PC-9 (cell line): ENCODE measurements at places on chromosomes 5 and 9. TPM values are rescaled to one million over a fixed set of nuclear protein-coding genes. Genes with fewer than 3 reads are reported as not detected.

- H3K4me3 ChIP-seq = no peak overlapping the region
- no peaks in the 10 kb centered on the region for H3K27me3 ChIP-seq
These were observed 30.1 kb downstream of the ITGA1 start for GRCh38 chr5:52817818-52818217.

DNA sequence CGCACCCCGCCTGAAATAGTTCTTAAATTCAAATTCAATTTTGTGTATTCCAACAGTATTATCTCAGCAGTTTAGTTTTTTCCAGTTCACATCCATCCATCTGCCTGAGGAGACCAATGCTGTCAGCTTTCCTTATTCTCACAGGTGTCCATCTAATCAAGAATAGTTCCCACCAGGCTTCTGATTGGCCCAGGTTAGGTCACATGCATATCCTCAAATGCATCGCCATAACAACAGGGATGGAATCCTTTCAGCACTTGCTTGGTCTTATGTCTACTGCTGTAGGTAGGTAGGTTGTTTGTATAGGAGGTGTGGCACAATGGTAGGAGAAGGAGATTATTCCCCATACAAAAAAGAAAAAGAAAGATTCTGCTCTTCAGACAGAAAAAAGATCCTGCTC, 91.2 kb downstream of the UBE2R2 start:
- no peaks in the 10 kb centered on the region for H3K27me3 ChIP-seq
- no peak overlapping the region for H3K4me3 ChIP-seq
- no peak overlapping the region for H3K27ac ChIP-seq
- no peak for DNase-seq
- H3K36me3 ChIP-seq = no peaks in the 10 kb centered on the region

GRCh38 chr5:179438011-179438441, 92.8 kb upstream of the ADAMTS2 start:
- H3K36me3 ChIP-seq = no peaks in the 10 kb centered on the region
- H3K4me3 ChIP-seq = no peak overlapping the region
- H3K27me3 ChIP-seq = peaks cover 85% of the 10 kb centered on the region
- H3K4me1 ChIP-seq = no peaks in the 10 kb centered on the region

GRCh38 chr5:171162596-171162995, 146.5 kb upstream of the TLX3 start:
- H3K36me3 ChIP-seq = no peaks in the 10 kb centered on the region
- DNase-seq = no peak
- H3K27me3 ChIP-seq = no peaks in the 10 kb centered on the region
- no peak overlapping the region for H3K4me3 ChIP-seq

GRCh38 chr9:135479469-135480052, at the start of gene PPP1R26:
Gene PPP1R26, plus strand, starts transcription at chr9:135479782. Its CDS starts 4,729 bp downstream, at chr9:135484511.
- H3K4me1 ChIP-seq = peaks cover 31% of the 10 kb centered on the region
- H3K4me3 ChIP-seq = peak within 1 kb of the TSS; percentile 92
- peak within 1 kb of the TSS; percentile 45 for H3K27ac ChIP-seq
- H3K27me3 ChIP-seq = no peaks in the 10 kb centered on the region
- DNase-seq = peak; percentile 67
- no peaks in the 10 kb centered on the region for H3K36me3 ChIP-seq

- no peaks in the 10 kb centered on the region for H3K36me3 ChIP-seq
- H3K27me3 ChIP-seq = no peaks in the 10 kb centered on the region
- no peak overlapping the region for H3K4me3 ChIP-seq
These were observed 354.2 kb downstream of the ARL15 start for GRCh38 chr5:53956196-53956595.

Gene NUP188
- 59.7 and 90.0 TPM in 2 replicates for total RNA-seq

GRCh38 chr9:132873403-132873802, 4.7 kb downstream of the AK8 start:
- no peaks in the 10 kb centered on the region for H3K27me3 ChIP-seq
- H3K4me3 ChIP-seq = no peak overlapping the region
- H3K4me1 ChIP-seq = 0 out of 2 replicates have a peak, but pooled peaks cover 4% of the 10 kb centered on the region
- no peak for DNase-seq
- no peaks in the 10 kb centered on the region for H3K36me3 ChIP-seq

GRCh38 chr9:6218099-6218502, 2.5 kb downstream of the IL33 start:
- no peaks in the 10 kb centered on the region for H3K27me3 ChIP-seq
- H3K36me3 ChIP-seq = no peaks in the 10 kb centered on the region
- H3K4me1 ChIP-seq = peaks cover 6% of the 10 kb centered on the region; the same call in 1 of the 2 replicates
- DNase-seq = no peak
- H3K4me3 ChIP-seq = peak overlapping the region; percentile 29; the same call in 1 of the 2 replicates

DNA sequence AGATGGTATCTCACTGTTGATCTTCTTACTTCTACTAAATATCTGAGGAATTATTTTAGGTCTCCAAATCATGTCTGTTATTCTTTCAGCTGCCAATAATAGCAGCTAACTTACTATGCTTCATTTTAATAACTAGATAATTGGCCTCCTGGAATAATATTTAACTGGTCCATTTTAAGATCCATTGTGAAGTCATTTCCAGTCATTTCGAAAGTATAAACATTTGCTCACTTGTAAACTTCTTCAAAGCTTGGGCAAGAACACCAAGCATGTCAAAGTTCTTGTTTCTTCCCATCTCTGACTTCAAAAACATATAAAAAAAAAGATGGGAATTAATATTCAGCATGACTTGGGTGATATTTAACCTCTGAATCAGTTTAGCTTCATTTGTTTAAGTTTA, 61.4 kb upstream of the MRPS30 start:
- no peaks in the 10 kb centered on the region for H3K27me3 ChIP-seq
- DNase-seq = no peak
- H3K36me3 ChIP-seq = no peaks in the 10 kb centered on the region
- H3K27ac ChIP-seq = no peak overlapping the region
- H3K4me1 ChIP-seq = no peaks in the 10 kb centered on the region

- peak; percentile 50 for DNase-seq
- no peaks in the 10 kb centered on the region for H3K4me1 ChIP-seq
- H3K27ac ChIP-seq = no peak overlapping the region
- H3K4me3 ChIP-seq = no peak overlapping the region
- H3K36me3 ChIP-seq = peaks cover 51% of the 10 kb centered on the region
These were observed 27.3 kb downstream of the SLC31A2 start for GRCh38 chr9:113178087-113178486.

Gene FOXD4L4
- 0.24 and 0.53 TPM in 2 replicates for total RNA-seq

DNA sequence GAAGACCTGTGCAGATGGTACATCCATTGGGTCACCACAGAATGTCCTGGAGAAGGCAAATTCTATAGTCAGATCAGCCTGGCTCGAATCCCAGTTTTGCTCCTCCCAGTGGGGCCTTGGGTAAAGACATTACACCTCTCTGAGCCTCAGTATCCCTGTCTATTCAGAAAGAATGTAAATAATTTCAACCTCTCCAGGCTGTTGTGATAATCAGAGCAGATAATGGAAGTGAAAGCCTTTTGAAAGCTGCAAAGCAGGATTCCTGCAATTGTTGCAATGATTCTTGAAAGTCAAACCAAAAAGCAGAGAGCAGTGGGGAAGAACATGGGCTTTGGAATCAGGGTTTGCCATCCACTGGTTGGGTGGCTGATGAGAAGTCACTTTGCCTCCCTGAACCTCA, 63.2 kb downstream of the LHX2 start:
- H3K4me1 ChIP-seq = peaks cover 25% of the 10 kb centered on the region
- H3K27ac ChIP-seq = no peak overlapping the region
- peaks cover 38% of the 10 kb centered on the region for H3K27me3 ChIP-seq
- no peaks in the 10 kb centered on the region for H3K36me3 ChIP-seq

GRCh38 chr5:43019291-43019613, 20.9 kb downstream of the ANXA2R start:
- H3K27ac ChIP-seq = no peak overlapping the region
- peak overlapping the region; percentile 50; the same call in 1 of the 2 replicates for H3K4me3 ChIP-seq
- no peak for DNase-seq
- no peaks in the 10 kb centered on the region for H3K4me1 ChIP-seq

GRCh38 chr5:67021962-67022361, 174.6 kb downstream of the CD180 start:
- no peak for DNase-seq
